ENCODE measurements at places on chromosomes 1 and 21. TPM values are rescaled to one million over a fixed set of nuclear protein-coding genes. Genes with fewer than 3 reads are reported as not detected.

Gene PBX1
- 55.4 TPM for polyA plus RNA-seq

Gene PADI1
- 0.31 TPM for polyA plus RNA-seq

Gene VAV3
- polyA plus RNA-seq = 4.5 TPM

Gene TRIM63
- 50.3 TPM for polyA plus RNA-seq

Gene PRAMEF11
- polyA plus RNA-seq = not detected

Gene OR6K3
- polyA plus RNA-seq = not detected

Gene FCRL3
- polyA plus RNA-seq = not detected

Data from hindlimb muscle (tissue), 1 donor.